ENCODE measurements at places on chromosomes 3 and 15.

- no peak for DNase-seq
Observed at GRCh38 chr15:62099094-62099601, 32.4 kb downstream of the C2CD4A start.

DNA sequence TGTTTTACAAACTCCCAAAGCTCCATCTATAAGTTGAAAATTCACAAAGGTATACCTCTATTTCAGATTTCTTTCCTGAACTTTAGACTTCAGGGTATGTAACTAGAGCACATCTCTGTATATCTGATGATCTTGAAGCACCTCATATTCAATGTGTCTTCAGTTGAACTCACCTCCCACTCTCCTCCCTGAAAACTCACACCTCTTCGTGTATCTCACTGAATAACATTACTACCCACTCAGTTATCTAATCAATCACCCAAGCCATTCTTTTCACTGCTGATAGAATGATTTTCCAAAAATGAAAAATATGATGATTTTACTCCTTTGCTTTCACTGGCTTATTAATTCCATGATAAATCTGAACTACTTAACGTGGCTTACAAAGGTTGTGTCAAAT lies 52.9 kb downstream of the GTPBP8 start:
- DNase-seq = no peak

GRCh38 chr3:150797155-150797554 lies 34.2 kb upstream of the SIAH2 start:
- DNase-seq = no peak

DNA sequence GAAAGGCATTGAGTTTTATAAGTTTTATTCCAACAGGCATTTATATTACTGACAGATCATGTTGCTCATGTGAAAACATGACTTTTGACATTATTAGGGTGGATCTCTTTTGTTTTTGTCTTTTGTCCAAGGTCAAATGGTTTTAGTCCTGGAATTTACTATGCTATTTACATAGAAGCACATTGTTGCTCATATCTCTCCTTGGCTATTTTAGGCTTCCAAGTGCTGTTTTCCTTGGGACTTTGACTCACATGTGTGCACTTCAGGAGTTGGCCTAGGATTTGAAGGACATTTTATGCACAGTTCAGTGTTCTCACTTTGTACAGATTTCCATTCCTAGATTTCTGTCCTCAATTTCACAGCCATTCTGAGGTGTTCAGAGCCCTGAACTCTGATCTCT lies 225.7 kb downstream of the PYDC2 start:
- no peak for DNase-seq

DNA sequence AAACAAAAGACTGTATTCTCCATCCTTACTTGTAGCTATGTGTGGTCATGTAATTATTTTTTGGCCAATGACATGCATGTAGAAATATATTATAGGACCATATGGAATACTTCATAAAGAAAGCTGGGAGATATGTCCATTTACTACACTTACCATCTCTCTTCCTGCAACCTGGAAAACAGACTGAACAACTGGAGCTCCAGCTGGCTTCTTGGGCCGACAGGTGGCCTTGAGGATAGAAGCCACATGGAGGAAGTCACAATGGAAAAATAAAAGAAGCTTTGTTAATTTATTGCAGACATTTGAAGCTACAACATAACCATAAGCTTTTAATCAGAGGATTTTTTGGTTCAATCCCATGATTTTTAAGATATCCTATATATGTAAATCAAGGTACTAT lies 167.9 kb upstream of the CBLB start:
- no peak for DNase-seq

DNA sequence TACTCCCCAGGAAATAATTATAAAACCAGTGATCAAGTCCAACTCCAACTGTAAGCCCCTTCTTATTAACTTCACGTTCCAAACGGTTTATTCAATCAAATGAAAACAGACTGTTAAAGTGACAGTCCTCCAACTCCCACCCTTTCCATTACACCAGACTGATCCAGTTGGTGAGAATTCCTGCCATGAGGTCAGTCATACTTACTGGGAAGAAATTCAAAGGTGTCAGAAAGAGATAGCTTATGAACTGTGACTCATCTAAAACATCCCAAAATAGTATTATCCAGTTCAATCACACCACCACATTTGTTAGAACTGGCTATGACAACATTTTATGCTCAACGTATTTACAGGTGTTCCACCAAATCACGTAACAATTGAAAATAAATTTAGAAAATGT lies 19.5 kb downstream of the SMARCC1 start:
- no peak for DNase-seq

DNA sequence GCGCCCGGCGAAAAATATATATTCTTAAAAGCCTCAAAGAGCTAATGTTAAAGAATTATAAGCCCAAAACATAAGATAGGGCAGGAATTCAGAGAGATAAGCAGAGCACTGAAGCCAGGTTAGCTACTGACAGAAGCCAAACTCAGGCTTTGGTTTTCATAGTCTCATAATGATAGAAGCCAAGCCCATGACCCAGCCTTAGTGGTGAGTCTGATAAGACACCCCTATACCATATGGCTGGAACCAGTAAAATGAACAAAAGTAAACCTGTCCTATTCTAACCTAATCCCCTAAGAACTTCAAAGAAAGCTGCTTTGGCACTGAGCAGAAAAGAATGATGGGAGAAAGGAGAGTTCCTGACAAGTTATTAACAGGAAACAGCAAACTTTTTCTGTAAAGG lies 25.9 kb downstream of the MYO9A start:
- no peak for DNase-seq

- DNase-seq = no peak
Observed at GRCh38 chr3:59708202-59708601, 658.4 kb upstream of the CFAP20DC start.

DNA sequence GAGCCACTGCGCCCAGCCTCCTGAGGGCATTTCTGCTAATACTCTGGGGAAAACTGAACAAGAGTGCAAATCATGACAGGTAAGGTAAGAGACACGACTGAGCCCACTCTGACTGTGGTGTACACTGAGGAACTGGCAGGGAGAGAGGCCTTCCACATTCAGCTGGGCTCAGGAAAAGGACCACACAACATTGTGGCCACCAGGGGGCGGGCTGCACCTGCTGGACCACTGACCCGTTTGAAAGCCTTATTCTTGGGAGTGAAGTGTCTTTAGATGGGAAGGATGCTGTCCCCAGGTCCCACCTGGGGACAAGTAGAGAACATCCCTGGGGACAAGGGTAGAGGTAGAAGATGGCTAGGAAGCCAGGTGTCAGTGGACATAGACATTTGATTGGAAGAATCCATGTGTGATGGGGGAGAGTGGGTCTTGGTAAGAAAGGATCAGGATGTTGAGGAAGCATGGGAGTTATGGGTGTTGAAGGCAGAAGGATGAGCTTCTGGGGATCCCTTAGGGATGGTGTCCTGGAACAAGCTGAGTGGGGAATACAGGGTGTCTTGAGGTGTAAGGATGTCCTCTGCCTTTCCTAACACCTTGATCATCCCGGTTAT lies 6.2 kb upstream of the CTDSPL start:
- peak; percentile 90 for DNase-seq

- DNase-seq = no peak
Observed at GRCh38 chr3:172102123-172102882, 62.9 kb downstream of the FNDC3B start.

DNA sequence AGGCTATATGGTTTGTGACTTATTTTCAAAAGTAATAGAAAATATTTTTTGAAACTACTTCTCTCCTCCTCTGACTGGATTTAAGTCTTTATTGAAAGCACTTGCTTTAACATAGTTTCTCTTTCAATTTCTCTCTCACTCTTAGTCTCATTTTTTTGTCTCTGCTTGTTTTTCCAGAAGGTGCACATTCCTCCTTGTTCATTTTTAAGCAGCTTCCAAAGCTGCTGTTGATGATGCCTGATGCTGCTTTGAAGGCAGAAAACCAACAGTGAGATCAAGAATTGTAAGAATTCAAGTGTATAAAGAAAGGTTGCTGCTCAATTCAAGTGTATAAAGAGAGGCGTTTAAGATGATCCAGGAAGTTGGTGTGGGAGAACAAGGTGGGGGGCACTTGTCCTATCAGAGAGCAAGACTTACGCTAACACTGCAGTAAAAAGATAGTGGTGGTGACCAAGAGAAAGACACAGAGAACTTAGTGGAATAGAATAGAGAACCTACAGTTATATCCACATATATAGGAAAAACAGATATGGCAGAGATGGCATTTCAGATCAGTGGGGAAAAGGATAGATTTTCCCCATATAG lies 12.1 kb downstream of the NR2C2 start:
- DNase-seq = no peak

DNA sequence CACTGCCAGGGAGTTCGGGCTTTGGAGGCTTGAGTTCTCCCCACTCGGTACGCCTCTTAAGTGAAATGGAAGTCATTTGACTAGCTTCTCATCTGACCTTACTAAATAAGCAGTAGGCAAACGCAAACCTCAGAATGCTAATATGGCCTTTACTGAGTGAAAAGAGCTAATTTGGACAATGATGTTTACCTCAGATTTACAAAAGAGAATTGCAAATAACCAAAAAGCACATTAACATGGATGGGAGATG lies 1.6 kb upstream of the RNU6-1 start:
- no peak for DNase-seq

- DNase-seq = no peak
Observed at GRCh38 chr3:152400887-152401286, 132.2 kb downstream of the MBNL1 start.

DNA sequence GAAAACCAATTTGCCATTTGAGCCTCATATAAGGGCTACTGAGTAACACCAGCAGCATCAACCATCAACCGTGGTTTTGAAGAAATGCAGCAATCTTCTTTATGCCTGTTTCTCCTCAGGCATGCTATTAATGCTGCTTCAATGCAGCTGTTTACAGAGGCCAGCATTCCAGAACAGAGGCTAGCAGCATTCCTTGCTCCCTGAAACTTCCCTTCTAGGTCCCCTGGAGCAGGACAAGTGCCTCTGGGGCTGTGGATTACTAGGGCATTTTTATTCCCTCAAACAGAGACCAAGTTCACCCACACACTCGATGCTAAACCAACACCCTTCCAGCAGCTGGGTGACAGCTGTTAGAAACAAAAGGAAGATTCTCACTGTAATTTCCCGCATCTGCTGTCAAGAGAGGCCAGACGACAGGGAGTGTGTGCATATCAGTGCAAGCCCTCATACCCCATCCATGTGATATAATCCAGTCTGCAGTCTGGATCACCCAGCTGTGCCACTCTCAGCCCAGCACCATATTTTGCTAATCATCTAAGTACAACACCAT lies 57.5 kb downstream of the HOMER2 start:
- DNase-seq = no peak

DNA sequence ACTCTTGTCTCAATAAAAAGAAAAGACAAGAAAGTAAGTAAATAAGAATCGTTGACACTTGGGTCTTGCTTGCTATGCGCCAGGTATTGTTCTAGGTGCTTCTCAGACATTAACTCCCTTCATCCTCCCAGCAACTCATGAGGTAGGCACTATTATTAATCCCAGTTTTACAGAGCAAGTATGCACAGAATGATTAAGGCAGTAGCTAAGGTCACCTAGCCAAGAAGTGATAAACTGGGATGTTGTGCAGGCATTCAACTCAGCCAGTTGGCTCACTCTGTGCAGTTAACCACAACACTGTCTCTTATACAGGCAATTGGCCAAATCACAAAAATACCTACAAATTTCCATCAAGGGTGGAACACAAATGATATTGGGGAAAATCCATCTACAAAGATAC lies 1.7 kb upstream of the C3orf33 start:
- no peak for DNase-seq

DNA sequence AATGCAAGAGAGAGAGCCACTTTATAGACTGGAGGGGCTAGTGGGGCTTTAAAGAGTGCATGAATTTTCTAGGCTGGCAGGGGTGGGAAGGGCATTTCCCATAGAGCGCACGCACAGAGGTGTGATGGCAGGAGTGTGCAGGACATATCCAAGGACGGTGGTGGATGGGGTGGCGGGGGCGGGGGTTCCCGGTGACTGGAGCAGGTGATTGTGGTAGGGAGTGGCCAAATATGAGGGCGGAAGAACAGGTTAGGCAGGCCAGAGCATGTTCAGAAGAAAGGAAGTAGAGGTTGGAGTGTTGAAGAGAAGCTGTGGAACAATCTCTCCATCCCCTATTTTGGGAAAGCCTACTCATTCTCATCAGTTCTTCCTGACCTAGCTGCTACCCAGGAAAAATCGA lies 18.1 kb downstream of the FAM81A start:
- peak; percentile 71 for DNase-seq

DNA sequence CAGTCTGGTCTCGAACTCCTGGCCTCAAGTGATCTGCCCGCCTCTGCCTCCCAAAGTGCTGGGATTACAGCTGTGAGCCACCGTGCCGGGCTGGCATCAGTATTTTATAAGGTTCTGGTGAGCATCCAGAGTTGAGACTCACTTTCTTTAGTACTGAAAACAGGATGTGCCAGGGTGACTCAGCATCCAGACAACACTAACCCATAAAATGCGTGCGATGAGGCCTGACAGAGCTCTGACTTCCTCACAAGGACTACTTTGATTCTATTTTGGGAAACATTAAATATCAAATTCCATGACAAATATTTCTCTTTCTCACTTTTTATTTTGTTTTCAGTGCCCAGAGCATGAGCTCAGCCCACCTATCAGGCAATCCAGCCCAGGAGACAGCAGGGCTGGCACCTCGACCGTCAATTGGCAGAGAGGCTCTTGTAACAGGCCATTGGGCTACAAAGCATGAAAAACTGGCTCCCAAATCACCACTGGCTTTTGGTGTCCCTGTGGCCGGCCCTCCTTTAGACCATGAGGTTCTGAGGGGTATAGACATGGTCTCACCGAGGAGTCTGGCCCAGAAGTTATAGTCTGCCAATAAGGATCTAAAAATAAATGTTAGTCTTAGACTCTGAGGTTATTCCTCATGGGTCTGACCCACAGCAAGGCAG lies 75.0 kb downstream of the FEM1B start:
- no peak for DNase-seq

DNA sequence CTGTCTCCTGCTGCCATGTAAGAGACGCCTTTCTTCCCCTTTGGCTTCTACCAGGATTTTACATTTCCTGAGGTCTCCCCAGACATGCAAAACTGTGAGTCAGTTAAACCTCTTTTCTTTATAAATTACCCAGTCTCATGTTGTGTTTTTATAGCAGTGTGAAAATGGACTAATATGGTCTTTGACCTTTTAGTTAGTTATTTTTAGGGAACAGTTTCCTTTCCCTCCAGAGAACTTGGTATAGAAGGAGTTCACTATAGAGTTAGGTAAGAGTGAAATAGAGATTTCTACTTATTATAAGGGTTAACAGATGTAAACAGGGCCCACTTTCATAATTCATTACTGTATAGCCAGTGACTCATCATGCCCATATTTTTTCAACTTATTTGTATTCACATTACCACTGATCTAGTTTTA lies 170.9 kb downstream of the UNC13C start:
- DNase-seq = no peak
